NK-92 treated with Interleukin-12 subunit alpha and Interleukin-12 subunit beta, amount 100 ng/mL, for 24 hours (cell line): ENCODE measurements at places on chromosomes 12 and 14.

DNA sequence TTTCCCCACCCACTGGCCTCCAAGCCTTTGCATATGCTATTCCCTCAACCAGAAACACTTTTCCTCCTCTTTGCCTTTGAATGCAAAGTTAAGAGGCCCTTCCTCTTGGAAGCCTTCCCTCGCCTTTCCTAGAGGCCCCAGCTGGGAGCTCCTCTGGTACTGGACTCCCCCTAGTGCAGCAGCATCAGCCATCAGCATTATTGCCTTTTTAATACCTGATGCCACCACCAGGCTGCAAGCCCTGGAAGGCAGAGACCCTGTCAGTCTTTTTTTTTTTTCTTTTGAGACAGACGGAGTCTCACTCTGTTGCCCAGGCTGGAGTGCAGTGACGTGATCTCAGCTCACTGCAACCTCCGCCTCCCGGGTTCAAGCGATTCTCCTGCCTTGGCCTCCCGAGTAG, 19.1 kb upstream of the PLA2G1B start:
- DNase-seq, result no peak

DNA sequence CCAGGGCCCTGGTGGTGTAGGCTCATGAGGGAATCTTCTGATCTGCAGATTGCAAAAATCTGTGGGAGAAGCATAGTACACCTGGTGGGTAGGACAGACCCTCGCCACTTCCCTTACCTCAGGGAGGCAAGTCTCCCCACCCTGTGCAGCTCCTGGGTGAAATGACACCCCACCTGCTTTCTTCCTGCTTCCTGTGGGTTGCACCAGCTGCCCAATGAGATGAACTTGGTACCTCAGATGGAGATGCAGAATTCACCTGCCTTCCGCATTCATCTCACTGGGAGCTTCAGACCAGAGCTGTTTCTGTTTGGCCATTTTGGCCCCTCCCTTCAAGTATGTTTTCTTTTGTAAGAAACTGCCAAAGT, 4.7 kb downstream of the CLEC2D start:
- DNase-seq, result peak; percentile 24

- DNase-seq, result no peak
Observed at GRCh38 chr12:19808371-19808770, 369.1 kb downstream of the AEBP2 start.

- DNase-seq, result no peak
Observed at GRCh38 chr14:101019990-101020710, 116.6 kb upstream of the RTL1 start.

- no peak for DNase-seq
Observed at GRCh38 chr12:86634456-86635410, 378.5 kb upstream of the MGAT4C start.

GRCh38 chr12:57151741-57152630, 4.6 kb upstream of the LRP1-AS start:
- DNase-seq, result no peak

DNA sequence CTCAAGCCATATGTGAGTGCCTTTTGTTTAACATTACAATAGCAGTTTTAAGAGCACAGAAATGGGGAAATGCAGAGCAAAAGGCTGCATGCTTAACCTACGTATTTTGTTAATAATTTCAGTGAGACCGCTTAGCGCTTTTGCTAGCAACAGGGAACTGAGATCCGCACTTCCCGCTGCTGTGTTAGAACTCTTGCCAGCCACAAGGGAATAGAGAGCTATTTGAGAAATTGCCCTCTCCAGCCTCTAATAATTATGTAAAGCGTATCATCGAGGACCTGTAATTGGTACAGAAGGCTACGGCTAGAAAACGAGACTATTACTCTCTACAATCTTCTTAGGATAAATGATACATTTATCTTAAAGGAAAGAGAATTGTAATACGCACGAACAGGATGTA, 205.2 kb upstream of the GRIP1 start:
- DNase-seq, result no peak

GRCh38 chr12:10559244-10559643, 53.6 kb downstream of the EIF2S3B start:
- peak; percentile 7 for DNase-seq

GRCh38 chr12:11812586-11813437, 163.3 kb downstream of the ETV6 start:
- DNase-seq, result no peak

- no peak for DNase-seq
Observed at GRCh38 chr14:92546347-92547053, 32.9 kb downstream of the RIN3 start.

DNA sequence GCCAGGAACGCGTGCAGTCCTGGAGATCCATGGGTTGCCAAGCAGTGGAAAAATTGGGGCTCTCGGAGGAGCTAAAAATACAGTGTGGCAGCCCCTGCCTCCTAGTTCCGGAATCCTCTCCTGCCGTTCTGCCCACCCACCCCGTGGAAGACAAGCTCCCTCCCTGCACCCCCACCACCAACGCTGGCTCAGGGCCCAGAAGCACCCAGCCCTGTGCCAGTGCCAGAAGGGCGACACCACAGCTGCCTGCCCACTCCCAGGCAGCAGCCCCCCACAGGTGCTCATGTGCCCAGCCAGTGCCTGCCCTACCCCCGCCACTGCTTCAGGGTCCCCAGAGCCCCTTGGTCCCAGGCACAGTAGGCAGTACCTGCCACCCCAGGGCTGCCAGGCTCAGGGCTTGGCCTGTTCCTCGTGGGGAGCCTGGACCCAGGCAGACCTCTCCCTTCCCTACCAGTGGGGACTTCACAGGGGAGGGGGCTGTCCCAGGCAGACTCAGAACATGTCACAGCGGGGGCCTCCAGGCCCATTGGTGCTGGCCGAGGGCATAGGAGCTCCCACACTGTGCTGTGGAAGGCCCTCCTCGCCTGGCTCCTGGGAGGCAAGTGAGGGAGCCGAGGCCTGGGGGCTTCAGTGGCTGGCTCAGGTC, 7.4 kb downstream of the INF2 start:
- DNase-seq, result no peak

GRCh38 chr14:81401420-81402122, 1.4 kb upstream of the STON2 start:
- no peak for DNase-seq

GRCh38 chr12:15634010-15634683, 155.0 kb downstream of the EPS8 start:
- no peak for DNase-seq

DNA sequence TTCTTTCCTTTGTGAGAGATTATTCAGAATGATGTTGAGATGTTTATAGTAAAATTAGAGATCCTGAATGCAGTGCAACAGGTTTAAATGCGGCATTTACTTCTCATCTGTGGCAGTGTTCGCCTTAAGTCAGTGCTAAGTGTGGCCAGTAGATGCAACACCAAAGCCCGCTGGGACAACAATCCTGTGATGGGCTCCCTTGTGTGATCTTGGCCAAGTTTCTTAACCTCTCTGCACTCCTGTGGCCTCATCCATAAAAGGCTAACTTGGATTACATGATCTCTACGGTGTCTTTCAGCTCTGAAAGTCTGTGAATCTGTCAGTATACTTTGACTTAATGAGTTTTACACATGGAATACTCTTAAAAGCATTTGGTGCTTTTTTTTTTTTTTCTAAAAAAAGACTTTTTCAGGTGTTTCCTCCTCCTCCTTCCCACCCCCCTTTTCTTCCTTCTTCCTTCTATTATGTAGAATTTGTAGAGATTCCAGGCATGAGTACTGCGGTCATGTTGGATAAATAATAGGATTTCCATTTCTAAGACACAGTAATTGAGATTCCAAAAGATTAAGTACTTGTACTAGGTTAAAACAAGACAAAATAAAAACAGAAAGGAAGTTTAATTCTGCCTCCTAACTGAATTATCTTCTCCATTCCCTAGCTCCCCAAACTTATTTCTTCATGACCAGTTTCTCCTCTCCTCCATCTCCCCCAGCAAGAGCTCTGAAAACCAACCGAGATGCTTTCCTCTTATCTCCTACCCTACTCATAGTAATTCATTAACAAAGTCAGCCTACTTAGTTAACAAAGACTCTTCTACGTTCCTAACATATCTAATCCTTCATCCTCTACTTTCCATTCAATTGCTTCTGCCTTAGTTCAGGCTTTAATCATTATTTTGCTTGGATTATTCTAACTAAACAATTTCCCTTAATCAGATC, 42.2 kb upstream of the NAV3 start:
- DNase-seq, result no peak

DNA sequence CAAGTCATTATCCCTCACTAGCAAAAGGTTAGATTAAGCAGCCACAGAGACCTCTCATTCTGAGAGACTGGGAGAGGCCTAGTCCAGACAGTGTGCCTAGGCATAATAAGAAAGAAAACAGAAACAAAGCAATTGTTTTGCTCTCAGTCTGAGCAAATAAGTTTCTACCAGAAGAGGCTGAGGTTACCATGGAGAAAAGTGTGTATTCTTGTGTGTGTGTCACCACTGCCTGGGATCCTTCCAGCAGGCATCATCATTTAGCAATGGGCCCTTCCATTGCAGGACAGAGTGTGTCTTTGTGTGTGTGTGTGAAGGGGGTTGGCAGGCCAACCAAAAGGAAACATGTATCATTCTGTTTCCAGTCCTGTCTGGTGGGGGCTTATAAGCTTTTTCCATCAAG, 3.7 kb downstream of the EFS start:
- DNase-seq, result no peak

- no peak for DNase-seq
Observed at GRCh38 chr12:53733051-53733806, 6.0 kb upstream of the CALCOCO1 start.

- DNase-seq, result no peak
Observed at GRCh38 chr12:124837958-124838803, 25.5 kb downstream of the SCARB1 start.

DNA sequence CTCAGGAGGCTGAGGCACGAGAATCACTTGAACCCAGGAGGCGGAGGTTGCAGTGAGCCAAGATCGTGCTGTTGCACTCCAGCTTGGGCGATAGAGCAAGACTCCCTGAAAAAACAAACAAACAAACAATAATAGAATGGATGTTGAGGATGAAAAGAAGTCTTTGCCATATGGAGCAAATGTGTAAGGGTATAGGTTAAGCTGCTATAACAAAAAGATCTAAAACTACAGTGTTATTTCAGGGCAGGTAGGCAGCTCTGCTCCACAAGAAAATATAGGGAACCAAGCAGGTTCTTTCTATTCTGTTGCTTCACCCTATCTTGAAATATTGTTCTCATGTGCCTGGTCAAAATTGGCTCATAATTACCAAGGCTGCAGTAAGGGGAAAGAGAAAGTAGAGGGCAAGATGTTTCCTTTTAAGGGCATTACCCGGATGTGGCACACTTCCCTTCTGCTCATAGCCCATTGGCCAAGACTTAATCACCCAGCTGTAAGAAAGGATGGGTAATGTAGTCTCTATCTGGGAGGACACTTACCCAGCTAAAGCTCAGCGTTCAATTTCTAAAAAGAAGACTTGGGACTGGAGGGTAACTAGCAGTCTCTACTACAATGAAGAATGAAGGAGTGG, 23.5 kb downstream of the SDSL start:
- no peak for DNase-seq
